Stimulated activated CD4-positive, alpha-beta T cell treated with anti-CD3 and anti-CD28 coated beads, Interleukin-2, amount 100 ng/mL, for 4 hours (primary cell): ENCODE measurements at places on chromosomes 5 and 9.

- no peak for DNase-seq
Observed at GRCh38 chr9:5278486-5278885, 26.0 kb downstream of the RLN2 start.

DNA sequence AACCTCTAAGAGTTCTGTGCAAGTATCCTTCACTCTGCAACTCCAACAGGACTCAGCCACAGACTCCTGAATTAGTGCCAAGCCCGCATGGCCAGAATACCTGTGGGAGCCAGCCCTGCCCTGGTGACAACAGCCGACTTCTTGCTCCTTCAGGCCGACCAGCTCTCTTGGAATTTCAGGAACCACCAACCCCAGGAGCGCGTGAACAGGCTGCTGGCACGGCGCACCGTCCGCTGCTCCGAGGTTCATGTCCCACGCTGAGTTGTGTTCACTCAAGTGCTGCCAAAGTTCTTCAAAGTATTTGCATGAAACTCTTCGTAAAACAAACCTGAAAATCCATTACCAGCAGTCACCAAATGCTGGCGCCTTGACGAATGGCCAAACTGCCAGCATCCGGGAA lies 232.8 kb downstream of the NR2F1-AS1 start:
- no peak for DNase-seq

GRCh38 chr5:7501061-7501460 lies 105.1 kb downstream of the ADCY2 start:
- DNase-seq: no peak

DNA sequence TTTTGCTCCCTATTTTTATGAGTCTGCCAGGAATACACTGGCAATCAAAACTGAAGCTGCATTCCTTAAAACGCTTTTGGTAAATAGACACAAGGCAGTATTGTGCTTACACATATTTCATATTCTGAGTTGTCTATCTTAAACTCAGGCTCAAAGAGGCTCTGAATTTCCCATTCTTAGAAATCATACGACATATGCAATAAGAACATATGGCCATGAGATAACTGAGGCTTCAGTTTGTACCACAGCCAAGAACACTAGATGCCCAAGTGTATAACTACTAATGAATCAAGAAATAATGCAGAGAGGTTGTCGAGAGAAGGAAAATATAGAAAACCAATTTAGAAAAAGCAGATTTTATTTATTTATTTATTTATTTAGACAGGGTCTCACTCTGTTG lies 357.4 kb downstream of the NDUFS4 start:
- DNase-seq: no peak

- DNase-seq: no peak
Observed at GRCh38 chr5:133952729-133953567, 15.5 kb downstream of the C5orf15 start.

DNA sequence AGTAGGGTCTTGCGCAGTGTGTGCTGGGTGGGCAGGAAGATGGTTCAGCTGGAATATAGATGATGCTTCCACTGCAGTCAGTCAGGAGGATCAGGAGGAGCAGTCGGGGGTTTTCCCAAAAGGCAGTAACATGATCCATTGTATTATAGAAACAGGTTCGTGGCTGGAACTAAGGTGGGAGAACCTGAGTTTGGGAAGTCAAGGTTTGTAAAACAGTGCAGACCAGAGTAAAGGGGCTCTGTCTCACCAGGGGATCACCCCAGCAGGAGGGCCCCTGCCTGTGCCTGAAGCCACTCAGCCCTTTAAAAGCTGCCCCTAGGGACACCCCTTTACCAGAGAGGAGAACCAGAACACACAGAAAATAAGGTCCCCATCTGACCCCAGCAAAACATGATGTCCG lies 213.4 kb downstream of the AUH start:
- no peak for DNase-seq

- DNase-seq: no peak
Observed at GRCh38 chr9:129591916-129592315, 29.0 kb downstream of the C9orf50 start.
